Epithelial cell of prostate (primary cell): ENCODE measurements at places on chromosomes 12 and 14.

DNA sequence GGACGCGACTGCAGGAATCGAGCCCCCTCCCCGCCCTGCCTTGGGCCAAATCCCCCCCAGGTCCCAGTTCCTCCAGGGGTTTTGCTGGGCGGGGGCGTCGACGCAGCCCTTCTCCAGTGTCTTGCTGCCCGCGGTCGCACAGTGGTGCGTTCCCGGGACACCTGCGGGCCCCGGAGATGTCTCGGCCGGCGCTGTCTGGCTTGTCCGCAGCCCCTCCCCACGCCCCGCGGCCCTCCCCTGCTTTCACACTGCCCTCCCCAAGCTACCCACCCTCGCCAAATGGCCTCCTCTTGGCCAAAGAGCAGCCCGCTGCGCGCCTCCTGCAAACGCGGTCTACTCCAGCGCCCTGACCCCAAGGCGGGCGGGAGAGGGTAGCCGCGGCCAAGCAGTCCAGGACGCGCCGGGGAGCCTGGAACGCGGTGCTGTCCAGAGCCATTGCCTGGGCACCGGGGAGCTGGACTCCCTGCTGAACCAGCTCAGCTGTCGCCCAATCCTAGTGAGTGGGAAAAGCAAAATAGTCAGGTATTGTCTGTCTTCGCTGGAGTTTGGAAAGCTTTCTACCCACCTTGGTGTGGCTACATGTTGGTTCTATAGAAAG, 122.0 kb downstream of the AACS start:
- no peak for DNase-seq

GRCh38 chr12:9758119-9758518, 2.6 kb downstream of the CD69 start:
- no peak for DNase-seq

DNA sequence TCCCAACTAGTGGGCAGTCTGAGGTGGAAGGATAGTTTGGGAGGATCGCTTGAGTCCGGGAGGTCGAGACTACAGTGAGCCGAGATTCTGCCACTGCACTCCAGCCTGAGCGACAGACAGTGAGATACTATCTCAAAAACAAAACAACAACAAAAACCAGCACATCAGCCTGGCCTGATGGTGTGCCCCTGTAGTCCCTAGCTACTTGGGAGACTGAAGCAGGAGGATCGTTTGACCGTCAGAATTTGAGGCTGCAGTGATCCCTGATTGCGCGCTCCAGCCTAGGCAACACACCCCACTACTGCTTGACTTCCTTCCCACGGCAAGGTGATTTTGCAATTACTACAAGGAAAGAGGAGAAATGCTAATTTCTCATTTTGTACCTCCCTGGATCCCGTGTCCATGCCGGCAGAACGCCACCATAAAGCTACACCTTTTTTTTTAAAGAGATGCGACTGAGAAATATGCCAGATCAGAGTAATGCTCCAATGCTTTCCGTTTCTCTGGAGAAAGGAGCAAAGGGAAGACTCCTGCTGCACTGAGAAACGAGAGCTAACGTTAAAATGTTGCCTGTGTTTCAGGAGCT, 672 bp upstream of the SCFD1 start:
- no peak for DNase-seq

DNA sequence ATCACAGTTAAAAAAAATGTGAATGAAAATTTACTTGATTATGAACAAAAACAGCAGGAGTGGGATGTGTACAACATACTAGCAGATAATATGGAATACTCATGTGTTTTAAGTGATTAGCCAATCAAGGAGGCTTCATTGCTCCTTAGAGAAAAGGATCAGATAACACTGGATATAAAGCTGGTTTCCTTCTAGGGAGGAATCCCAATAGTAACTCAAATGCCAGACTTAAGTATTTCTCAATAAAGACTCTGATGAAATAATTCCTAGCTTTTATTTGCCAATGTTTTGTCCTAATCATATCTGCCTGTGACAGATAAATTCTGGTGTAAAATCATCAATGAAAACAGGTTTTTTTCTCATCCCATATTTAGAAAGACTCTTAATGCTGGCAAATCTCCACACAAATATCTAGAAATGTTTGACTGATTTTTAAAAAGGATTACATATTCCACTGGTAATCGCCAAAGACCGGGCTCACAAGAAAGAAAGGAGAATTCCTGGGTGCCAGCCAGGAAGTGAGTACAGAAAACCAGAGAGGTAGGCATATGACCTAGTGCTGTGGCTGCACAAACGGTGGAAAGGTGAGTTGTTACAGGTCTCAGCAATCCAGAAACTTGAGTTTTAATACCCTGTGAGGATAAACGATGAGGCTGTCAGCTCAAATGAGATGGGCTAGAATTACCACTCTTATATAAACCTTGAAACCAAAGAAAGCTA, 108.6 kb upstream of the TTC7B start:
- no peak for DNase-seq

DNA sequence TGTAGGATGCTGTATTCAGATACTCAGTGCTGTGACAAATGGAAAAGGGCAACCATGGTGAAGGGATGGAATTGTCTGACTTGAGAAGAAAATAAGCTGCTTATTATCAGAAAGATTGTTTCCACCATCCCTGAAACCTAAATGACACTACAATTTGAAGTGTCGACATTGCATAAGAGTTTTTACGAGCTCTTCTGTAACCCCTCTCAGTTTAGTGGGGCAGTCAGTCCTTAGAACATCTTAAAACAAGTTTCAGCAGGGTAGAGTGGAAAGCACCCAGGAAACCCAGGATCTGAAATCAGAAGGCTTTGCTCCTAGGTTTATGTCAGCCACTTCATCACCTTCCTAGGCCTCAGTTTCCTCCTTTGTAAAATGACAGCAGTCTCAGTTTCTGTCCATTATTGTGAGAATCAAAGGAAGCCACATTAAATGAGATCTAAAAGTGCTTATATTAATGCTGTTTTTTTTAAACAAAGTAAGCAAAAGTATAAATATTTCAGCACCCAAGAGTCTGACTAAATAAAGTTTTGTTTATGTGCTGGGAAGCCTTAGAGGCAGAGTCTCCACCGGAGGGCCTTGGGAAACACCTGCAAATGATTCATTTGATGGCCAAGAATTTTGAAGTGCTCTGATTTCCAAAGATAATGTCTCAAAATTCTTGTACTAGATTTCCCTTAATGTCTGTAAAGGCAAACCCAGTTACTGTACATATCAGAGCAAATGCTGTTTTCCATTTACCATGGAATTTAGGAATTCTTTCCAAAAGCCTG, 1.8 kb downstream of the IFT43 start:
- no peak for DNase-seq

DNA sequence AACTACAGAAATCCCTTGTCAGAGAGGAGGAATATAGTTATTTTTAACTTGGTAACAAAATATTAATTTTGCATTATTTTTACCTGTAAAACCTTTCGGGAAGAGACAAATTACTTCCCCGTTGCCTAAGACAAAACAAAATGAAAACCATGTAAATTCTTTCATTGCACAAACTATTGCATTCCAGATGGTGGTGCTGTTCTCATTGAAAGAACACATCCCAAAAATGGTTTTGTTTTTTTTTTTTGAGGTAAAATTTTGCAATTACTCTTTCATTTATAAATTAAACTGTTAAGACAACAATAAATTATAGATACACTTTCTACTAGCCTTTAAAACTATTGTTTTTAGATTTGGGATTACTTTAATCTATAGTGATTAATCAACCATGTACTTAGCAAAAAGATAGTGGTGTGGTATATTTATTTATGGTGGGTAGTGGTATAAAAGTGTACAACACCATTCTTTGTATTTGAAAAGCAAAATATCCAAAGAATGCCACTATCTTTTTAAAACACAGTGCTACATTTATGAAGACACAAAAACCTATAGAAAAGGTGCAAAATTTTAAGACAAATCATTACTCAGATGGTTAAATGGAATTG, 115.5 kb downstream of the SLC38A1 start:
- no peak for DNase-seq

GRCh38 chr12:89160716-89161123, 191.6 kb downstream of the DUSP6 start:
- DNase-seq: peak; percentile 80

GRCh38 chr12:48067250-48067938, 38.5 kb downstream of the SENP1 start:
- no peak for DNase-seq

- DNase-seq: no peak
These were observed 16.9 kb downstream of the VPS37B start for GRCh38 chr12:122878780-122879612.

DNA sequence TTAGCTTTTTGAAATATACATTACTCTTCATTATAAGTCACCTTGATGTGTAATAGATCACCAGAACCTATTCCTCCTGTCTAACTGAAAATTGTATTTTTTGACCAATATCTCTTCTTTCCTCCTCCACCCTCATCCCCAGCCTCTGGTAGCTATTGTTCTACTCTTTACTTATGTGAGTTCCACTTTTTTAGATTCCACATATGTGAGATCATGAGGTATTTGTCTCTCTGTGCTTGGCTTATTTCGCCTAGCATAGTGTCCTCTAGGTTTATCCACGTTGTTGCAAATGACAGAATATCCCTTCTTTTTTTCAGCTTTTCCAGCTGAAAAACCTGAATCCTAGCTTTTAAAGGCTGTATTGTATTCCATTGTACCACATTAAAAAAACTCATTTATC, 82.1 kb downstream of the MIPOL1 start:
- DNase-seq: no peak

GRCh38 chr14:104732931-104733681, 9.1 kb downstream of the ADSS1 start:
- no peak for DNase-seq

DNA sequence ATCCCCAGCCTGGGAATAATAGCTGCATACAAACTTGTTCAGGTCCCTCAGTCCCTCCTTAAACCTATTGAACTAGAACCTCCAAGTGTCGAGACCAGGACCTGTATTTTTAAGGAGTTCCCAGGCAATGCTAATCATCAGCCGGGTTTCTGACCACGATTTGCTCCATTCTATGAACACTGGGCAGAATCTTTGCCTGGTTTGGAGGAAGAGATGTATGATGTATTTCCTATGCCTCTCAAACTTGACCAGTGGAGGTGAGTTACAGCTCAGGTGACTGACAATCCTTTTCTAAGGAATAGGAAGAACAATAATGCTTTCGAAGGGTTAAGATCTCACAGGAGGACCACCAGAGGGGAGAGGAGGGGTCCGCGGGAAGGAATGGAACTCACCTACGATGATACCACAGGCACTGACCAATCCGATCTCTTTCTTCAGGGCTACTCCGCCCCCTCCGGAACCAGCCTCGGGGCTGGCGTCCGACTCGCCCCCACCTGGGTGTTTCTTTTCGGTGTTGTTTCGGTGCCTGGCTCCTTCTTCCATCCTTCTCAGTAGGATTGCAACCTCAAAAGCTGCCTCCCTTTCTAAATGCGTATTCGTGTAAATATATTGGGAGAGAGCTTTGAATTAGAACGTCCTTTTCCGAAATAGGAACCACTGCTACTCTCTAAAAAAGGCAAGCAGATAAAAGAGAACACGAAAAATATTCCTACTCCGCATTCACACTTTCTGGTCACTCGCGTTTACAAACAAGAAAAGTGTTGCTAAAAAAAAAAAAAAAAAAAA, 895 bp downstream of the SLC7A8 start:
- no peak for DNase-seq

DNA sequence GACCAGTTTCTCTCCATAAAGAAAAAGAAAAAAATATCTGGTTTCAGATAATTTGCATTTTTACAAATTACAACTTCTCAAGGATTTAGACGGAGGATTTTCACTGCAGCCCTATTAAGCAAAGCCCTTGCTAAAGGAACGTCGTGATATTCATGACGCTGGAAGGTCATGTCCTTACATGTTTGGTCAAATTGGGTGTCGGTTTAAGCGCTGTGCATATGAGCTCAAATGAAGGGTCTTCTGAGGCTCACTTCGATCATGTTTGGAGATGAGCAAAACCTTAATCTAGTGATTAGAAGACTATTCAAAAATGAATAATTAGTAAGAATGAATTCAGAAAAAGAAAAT, 67.3 kb upstream of the USP15 start:
- DNase-seq: no peak

DNA sequence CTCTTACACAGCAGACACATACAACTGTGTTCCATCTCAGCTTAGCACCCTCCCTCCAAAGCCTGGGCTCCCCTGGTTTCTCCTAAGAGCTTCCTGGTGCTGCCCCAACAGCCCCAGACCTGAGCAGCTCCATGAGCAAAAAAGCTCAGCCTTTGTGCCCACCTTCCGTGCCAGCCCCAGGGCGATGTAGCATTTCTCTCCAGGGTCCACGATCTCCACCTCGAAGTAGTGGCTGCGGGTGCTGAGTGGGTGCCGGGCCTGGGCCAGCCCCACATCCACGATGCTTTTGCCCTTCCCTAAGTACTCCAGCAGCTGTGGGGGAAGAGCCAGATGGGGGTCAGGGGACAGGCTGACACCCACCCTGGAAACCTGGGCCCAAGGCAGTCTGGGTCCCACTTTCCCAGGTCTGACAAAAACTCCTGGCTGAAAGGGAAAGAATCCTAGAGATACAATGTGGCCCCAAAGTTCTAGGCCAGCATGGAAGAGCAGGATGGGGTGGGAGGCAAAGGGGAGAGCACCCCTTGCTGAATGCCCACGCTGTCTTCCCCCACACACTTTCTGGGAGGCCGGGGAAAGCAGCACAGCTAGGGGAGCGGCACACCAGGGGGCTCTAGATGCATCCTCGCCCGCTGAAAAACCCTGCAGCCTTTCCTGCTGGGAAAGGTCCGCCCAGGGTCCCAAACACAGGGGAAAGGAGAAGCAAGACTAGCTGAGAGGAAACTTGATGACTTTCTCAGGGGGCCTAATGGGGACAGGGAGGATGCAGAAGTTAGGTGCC, 11.0 kb downstream of the SPRYD3 start:
- no peak for DNase-seq

- DNase-seq: no peak
These were observed 68.6 kb upstream of the RESF1 start for GRCh38 chr12:31890295-31891285.
